ENCODE measurements at places on chromosomes 11 and 22. TPM values are rescaled to one million over a fixed set of nuclear protein-coding genes. Genes with fewer than 3 reads are reported as not detected.

Gene KRTAP5-10
- not detected for total RNA-seq

Gene TPBGL
- total RNA-seq = 0.19 TPM

- no peak for DNase-seq
Observed at GRCh38 chr11:36333897-36334296, 37.8 kb downstream of the PRR5L start.

DNA sequence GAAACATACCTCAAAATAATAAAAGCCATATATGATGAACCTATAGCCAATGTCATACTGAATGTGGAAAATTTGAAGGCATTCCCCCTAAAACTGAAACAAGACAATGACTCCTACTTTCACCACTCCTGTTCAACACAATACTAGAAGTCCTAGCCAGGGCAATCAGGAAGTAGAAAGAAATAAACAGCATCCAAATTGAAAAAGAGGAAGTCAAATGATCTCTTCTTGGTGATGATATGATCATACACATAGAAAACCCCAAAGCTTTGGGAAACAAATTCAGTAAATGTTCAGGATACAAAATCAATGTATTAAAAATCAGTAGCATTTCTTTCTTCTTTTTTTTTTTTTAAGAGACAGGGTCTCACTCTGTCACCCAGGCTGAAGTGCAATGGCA lies 109.9 kb downstream of the DLG2 start:
- no peak for DNase-seq

DNA sequence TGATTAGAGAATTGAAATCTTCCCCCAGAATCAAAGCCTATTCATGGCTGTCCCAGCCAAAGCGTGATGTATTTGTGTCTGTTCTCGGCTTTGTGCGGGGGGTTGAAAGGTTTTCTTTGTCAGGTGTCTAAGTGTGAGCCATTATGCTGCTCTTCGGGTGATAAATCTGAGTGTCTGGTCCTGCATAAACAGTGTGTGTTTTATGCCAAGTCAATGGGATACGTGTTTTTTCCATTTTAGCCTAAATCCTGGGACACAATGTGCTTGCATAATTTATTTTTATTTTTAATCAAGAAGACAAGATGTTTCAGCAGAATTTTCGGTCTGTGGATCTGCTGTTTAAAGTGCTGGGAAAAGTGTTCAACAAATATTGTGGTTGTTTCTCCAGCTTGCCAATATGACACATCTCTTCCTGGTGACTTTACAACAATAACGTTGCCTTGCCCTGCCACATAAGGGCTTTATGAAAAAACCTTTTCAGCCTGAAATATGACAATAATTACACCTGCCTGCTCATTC lies 267.8 kb downstream of the TBC1D22A start:
- DNase-seq = no peak

- no peak for DNase-seq
Observed at GRCh38 chr11:35792846-35793192, 130.2 kb downstream of the TRIM44 start.

DNA sequence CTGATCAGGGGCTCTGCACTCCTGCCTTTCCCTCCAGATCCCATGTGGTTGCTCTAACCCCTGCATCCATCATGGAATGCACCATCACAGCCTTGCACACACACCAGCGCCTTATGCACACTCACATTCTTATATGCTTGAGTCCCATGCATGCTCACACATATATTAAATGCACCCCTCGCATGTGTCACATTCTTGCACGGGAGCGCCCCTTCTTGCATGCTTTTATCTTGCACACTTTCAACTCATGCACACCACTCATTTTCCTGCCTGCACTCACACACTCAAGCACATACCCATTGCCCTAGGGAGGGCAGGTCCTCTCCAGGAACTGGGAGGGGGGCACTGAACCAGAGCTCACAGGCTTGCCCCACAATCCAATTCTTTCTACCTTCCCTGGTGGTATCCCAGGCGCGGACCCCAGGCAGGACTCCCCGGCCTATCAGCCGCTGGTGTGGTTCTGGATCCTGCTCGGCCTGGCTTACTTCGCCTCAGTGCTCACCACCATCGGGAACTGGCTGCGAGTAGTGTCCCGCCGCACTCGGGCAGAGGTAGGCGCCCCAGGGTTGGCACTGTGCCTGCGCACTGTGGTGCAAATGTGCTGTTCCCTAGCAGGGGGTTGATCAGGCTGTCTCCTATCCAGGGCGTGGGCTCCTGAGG lies 2.3 kb upstream of the CATSPERZ start:
- DNase-seq = peak; percentile 59

GRCh38 chr11:130124096-130124495 lies 35.5 kb upstream of the ST14 start:
- DNase-seq = no peak

DNA sequence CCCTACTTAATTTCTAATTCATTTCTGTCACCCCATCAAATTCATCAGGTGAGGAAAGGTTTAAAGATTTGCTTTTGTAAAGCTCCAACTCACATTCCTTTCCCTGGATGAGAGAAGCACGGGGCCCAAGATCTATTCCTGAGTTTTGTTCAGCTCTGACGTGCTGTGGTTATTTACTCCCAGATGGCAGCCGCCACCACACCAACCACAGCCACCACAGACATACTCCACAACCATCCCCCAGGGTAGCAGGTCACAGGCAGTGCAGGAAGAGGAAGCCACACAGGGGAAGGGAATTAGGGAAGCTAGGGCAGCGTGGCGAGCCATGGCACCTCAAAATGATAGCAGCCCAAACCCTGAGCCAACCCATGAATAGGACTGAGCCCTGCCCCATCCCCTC lies 63.5 kb upstream of the CSNK2A3 start:
- DNase-seq = no peak

- DNase-seq = no peak
Observed at GRCh38 chr11:90587896-90588295, 365.0 kb upstream of the CHORDC1 start.
